ENCODE measurements at places on chromosomes 2 and 18.

DNA sequence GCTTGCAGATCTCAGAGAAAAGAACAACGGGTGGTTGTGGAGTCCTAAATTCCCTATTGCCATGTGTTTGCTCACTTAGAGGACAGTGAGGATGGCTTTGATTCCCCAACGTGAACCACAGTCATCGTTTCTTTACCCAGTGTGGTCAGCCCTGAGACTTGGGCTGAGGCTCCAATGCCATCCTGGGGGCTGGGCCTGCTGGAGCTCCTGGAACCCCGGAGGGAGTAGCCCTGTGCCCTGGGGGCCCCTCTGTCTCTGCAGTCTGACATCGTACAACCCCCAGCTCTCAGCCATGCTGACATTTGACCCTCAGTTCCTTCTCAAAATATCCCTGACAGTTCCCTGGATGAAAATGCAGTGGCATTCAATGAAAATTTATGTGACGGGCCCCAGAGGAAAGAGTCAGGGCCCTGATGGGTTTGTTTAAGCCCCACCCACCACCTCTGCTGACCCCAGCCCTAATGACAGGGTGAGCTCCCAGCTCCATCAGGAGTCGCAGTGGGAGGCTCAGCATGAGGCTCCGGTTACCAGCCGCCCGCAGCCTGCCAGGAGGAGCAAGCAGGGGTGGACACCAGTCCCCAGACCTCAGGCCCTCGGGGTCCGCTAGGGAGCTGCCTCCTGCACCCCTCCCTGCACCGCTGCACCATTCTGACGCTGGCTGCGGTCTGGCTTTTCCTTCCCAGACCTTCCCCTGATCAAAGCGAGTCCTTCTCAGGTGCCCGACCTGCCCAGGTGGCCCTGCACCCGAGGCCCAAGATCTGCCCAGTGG is 120.9 kb downstream of the TWIST2 start:
- no peak for DNase-seq

- no peak for DNase-seq
Observed at GRCh38 chr2:8604262-8604661, 77.6 kb upstream of the ID2 start.

DNA sequence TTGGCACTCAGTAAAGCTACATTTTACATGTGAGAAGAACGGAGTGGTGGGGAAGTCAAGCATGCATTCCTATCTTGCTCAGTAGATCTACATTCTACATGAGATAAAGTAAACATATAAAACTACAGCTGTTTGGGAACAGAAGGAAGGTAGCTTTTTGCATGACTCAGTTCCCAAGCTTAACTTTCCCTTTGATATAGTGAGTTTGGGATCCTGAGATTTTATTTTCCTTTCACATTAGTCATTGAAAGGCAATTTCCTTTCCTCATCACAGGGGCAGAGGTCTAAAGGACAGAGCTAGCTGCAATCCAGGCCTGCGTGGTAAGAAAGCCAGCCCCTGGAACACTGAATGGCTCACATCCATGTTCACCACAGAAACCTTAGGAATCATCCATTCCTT is 257.2 kb downstream of the SRBD1 start:
- DNase-seq, result no peak

GRCh38 chr2:223141606-223142005 is 89.6 kb downstream of the KCNE4 start:
- DNase-seq, result no peak

- no peak for DNase-seq
Observed at GRCh38 chr18:75582406-75582821, 154.9 kb upstream of the SMIM21 start.

GRCh38 chr18:41647914-41648313 is 307.1 kb upstream of the PIK3C3 start:
- no peak for DNase-seq

DNA sequence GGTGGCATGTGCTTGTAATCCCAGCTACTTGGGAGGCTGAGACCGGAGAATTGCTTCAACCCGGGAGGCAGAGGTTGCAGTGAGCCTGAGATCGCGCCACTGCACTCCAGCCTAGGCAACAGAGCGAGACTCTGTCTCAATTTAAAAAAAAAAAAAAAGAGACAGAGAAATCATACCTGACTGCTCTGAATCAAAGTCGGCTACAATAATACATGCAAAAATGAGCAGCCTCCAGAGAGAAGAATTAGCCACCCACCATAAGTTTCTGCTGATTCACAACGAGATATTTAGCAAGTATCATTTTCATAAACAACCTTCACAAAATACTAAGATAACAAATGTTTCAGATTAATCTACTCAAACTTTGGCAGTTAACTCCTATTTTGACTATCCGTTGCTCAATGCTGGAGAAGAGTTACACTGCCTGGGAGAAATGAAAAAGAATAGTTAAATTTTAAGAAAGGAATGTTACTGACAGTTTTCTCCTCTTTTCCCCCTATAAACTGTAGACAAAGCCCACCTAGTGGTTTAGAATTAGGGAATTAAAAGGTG is 1.5 kb downstream of the OSBPL1A start:
- no peak for DNase-seq

GRCh38 chr2:231480781-231481180 is 16.5 kb upstream of the NCL start:
- no peak for DNase-seq

DNA sequence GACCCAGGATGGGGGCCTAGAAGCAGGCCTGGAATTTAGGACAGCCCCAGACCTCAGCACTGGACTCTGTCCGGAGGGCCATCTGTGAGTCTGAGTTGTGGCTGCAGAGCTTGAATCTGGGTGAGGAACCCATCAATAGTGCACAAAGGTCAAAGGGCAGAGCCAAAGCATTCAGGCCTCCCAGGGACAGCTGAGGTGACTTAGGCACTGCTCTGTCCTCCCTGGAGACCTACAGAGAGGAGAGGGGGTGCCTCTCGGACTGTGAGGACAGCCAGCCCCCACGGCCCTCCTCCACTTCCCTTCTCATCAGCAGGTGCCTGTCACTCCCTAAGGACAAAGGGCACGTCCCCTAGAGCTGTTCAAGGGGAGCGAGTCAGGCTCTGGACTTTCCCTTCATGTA is 25.1 kb upstream of the PRLH start:
- DNase-seq, result no peak

- peak; percentile 69 for DNase-seq
Observed at GRCh38 chr18:50310080-50310479, 22.6 kb upstream of the CXXC1 start.

DNA sequence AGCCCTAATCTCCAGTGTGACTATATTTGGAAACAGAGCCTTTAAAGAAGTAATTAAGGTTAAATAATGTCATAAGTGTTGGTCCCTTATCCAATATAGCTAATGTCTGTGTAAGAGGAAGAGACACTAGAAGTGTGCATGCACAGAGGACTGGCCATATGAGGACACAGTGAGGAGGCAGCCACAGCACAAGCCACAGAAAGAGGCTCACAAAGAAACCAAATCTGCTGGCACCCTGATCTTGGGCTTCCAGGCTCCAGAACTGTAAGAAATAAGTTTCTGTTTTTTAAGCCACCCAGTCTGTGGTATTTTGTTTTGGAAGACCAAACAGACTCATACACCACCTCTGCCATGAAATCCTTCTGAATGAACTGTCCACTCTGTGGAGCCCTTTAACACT is 186.4 kb upstream of the SLC39A10 start:
- DNase-seq, result peak; percentile 56

DNA sequence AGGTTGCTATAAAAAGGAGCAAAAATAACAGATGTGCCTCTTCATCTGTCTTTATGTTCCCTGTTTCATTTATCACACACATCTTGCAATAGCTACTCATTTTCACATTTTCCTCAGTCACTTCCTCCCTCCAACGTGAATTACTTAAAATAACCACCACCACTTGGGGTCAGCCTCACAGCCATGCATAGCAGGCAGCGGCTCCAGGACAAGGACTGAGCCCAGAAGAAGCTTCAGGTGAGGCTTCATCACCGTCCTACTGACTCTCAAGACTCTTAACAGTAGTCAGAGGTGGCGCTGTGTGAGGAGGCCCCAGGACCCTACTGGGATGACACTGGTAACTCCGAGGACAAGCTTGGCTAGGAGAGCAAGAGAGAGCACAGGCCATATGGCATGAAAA is 15.5 kb upstream of the ST8SIA5 start:
- peak; percentile 80 for DNase-seq

- no peak for DNase-seq
Observed at GRCh38 chr2:130819226-130819607, 17.5 kb upstream of the ARHGEF4 start.

DNA sequence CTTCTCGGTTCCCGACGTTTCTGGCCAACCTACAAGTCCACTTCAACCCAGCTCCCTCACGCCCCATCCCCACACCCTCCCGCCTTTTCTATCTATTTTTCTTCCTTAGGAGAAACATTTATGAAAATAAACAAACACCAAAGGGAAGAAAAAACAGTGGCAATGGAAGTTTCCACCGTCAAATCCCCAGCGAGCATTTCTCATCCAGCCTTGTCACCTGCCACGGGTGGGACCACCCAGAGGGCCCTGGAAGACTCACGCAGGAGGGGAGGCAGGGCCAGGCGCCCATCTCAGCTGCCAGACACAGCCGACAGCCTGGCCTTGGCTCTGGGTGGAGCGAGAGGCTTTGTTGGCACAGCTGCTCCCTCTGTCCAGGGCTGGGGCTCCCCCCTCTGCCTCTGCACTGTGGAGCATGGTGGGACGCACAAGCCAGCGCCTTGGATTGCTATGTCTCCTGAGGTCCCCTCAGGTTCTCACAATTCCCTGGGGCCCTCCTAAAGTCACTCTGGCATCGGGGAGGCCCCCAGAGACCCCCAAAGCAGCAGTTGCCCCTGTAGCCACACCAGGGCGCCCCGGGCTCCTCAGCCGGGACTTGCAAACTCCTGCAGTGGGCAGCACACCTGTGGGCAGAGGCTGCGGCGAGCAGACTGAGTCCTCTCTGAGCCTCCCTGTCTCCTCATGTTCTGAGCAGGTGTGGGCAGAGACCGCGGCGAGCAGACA is 395.7 kb upstream of the SALL3 start:
- DNase-seq, result no peak

- DNase-seq, result peak; percentile 26
Observed at GRCh38 chr2:9737053-9737875, 106.0 kb upstream of the TAF1B start.

DNA sequence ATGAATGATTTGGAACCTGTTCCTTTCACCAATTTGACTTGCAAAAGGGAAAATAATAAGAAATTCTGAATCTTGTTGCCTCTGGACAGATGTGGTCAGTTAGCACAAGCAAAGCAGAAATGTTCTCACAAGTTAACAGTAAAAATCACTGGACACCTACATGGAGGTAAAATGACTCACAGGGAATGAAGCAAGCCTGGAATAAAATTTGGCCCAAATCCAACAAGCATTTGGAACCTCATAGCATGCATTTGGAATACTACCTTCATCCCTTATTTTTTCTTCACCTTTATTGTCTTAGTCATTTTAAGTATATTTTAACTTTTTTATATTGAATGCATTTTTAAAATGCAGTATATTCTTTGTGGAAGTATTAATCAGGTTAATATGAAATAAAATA is 602.9 kb downstream of the ARHGAP15 start:
- DNase-seq, result no peak

DNA sequence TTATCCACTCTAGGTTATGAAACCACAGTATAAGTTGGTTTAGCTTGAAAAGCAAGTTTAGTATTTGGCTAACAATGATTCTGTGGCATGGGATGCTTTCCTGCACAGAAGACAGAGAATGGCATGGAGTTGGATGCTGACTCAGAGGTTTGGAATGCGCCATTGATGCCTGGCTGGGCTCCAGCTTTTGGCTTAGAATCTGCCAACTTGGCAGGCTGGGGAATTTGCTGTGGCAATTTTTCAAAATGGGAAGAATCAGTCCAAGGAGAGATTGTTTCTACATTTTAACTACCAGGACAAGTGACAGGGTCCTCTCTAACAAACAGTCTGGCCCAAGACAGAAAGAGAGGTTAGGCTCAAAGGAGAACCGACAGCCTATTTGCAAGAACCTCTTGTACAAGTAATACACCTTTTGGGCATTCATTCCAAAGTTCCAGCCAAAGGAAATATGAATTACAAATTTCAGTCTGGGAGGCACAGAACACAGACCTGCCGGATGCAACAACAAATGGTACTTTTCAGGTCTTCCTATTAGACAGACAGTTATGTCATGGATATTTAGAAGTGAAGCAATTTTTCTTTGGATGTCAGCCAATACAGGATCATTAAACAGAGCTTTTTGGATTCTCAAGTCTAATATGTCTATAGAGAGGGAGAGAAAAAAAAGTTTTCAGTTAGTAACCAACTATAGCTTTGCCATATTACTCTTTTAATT is 1027.7 kb downstream of the TMEM182 start:
- DNase-seq, result no peak

GRCh38 chr2:192150166-192150565 is 44.6 kb downstream of the TMEFF2 start:
- no peak for DNase-seq

GRCh38 chr2:119485336-119486110 is 38.8 kb downstream of the SCTR start:
- DNase-seq, result no peak

DNA sequence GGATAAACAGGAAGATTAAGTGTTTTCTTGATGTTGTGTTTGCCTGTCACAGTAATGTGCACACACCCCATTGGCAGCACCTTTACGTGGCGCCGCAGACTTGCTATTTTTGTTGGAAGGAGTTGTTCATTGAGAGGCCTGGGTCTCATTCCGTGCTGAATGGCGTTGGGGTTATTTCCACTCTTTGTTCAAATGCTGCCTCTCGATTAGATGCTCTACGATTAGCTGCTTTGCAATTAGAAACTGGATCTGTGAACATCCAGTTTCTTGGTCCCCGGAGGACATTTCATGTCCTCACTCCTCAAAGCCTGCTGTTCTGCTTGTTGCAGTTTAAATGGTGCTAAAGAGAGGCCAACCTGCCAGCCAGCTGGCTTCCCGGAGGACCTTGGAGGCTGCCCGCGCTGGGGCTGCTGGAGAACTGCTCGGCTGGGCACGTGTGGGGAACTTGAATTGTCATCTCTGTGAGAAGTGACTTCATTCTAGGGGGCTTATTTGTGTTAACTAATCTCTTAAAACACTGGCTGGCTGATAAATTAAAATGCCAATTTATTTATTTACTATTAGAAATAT is 117.4 kb upstream of the NABP1 start:
- no peak for DNase-seq

DNA sequence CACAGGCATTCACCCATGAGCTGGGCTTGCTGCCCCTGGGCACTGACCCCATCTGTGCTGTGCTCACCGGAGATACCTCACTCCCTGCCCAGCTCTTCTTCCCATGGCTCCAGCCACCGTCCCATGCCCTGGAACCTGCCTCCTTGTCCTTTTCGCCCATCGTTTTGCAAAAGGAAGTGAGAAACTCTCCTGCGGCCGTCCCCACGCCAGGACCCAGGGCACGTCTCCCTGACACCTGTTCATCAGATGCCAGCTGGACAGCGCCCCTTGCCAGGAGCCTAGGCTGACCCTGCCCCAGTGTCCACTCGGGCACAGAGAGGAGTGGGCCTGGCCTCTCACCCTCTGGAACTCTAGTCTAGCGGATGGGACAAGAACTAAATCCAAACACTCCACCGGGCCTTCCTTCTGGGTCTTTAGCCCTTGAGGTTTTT is 238.6 kb downstream of the SEPTIN10 start:
- no peak for DNase-seq

- peak; percentile 76 for DNase-seq
Observed at GRCh38 chr2:12965540-12966269, 249.0 kb downstream of the TRIB2 start.

GRCh38 chr2:61016392-61017002 is 1.0 kb upstream of the PEX13 start:
- DNase-seq, result no peak

- no peak for DNase-seq
Observed at GRCh38 chr2:210844016-210844415, 287.6 kb downstream of the CPS1 start.

GRCh38 chr18:53906681-53907080 is 317.8 kb downstream of the MBD2 start:
- DNase-seq, result no peak

Measured in MV-4-11 (cell line).